ENCODE measurements at places on chromosomes 13 and 19.

DNA sequence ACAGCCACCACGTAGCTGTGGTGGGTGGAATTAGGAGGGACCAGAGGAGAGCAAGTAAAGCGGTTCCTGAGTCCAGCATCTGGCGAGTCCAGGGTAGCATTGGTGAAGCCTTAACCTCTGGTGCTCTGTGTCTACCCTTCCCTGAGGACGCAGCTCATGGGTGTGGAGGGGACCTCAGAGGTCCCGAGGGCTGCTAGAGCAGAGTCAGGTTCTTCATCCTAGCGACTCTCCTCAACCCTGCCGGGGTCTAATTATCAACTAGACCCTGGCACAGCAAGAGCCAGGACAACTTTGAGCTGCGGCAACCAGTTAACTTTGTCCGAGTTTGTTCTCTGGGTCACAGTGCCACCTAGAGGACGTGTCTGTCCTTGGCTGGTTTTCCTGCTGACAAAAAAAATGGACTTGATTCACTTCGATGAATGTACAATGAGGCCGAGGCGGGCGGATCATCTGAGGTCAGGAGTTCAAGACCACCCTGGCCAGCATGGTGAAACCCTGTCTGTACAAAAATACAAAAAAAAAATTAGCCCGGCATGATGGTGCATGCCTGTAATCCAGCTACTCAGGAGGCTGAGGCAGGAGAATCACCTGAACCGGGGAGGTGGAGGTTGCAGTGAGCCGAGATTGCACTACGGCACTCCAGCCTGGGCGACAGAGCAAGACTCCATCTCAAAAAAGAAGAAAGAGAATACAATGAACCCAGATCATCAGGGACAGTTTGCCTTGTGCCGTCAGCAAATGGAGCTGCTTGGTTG, 25.0 kb downstream of the TSSK6 start:
- DNase-seq = peak; percentile 79

DNA sequence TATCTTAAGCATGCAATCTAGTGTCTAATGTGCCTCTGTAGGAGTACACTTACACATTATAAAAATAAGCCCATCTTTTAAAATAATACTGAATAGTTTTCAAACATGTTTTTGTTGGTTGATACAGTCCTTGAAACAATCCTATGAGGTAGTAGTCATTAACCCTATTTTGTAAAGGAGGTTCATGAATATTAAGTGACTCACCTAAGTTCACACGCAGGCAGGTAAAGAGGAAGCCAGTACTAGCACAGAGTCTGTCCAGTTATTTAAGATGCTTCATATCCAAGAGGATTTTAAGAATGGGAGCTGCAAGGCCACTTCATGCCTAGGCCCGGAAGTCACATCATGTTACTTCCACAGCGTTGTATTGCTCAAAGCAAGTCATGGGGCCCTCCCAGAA, 121.0 kb upstream of the MAB21L1 start:
- DNase-seq = no peak

- no peak for DNase-seq
These were observed 2.7 kb upstream of the NUP62 start for GRCh38 chr19:49932041-49932451.

DNA sequence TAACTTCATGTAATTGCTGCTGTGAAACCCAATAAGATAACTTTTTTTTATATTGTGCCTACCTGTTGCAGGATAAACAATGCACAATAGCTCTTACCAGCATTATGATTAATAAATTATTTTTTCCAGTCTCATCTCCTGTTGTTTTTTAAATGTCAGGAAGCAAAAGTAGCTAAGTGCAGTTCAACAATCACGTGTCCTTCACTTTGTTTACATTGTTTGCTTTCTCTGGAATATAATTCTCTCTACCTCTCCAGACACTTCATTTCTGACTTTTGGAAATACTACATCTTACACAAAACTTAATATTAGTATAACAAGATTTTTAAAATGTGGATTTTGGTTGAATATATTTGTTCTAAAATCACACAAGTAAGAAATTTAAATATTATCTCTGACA, 1359.4 kb downstream of the SLITRK1 start:
- no peak for DNase-seq

DNA sequence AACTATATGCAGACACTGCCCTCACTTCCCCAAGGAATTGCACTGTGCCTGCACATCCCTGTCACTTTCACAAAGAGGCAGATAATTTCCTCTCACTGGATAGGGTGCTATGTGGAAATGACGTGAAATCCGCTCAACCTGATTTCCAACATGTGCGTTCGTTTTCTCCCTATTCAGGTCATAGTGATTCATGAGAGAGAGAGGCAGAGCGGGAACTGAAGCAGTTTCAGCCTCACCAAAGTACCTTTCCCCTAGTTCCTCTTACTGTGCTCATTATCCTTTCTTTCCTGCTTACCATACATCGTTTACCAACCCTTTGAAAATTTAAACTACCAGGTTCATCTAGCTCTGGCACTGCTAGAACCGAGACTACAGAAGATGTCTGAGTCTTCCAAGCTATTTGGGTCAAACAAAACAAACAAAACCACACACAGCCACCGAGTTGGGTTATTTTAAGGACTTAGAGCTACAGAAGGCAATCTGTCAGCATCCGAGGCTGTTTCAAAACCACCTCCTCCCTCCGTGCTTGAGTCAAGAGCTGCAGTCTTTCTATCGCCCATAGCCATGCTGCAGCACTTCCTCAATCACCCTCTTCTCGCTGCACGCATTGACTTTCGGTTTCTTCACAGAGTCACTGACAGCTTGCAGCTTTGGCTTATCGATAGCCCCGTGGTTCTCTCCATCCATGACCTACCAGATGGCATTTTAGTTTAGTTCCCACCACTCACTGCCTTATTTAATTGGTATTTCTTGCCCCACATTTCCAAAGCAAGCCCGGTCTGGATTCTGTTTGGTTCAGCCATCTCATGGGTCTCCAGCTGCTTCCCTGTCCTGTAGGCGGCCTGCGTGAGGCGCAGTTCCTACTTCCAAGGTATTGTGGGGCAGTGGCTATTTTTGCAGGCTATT, 1395.8 kb downstream of the EFNB2 start:
- peak; percentile 93 for DNase-seq

GRCh38 chr13:113654591-113655345, 3.2 kb downstream of the ATP4B start:
- DNase-seq = no peak
